Activated CD4-positive, alpha-beta T cell treated with anti-CD3 and anti-CD28 coated beads for 48 hours (primary cell): ENCODE measurements at places on chromosomes 2 and 18.

- DNase-seq = peak; percentile 78
Measured at GRCh38 chr2:105802587-105802986, 57.9 kb downstream of the NCK2 start.

DNA sequence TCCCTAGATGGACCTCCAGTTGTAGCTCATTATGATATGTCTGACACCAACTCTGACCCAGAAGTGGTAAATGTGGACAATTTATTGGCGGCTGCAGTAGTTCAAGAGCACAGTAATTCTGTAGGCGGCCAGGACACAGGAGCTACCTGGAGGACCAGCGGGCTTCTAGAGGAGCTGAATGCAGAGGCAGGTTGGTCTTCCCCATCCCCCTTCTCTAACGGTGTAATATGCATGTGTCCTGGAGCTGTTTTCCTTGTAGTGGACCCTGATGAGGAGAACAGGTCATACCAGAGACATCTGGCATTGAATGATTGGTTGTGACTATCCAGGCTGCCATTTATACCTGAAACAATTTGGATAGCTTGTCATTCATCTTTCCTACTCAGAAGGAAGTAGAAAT, 135.8 kb downstream of the HAUS1 start:
- no peak for DNase-seq

DNA sequence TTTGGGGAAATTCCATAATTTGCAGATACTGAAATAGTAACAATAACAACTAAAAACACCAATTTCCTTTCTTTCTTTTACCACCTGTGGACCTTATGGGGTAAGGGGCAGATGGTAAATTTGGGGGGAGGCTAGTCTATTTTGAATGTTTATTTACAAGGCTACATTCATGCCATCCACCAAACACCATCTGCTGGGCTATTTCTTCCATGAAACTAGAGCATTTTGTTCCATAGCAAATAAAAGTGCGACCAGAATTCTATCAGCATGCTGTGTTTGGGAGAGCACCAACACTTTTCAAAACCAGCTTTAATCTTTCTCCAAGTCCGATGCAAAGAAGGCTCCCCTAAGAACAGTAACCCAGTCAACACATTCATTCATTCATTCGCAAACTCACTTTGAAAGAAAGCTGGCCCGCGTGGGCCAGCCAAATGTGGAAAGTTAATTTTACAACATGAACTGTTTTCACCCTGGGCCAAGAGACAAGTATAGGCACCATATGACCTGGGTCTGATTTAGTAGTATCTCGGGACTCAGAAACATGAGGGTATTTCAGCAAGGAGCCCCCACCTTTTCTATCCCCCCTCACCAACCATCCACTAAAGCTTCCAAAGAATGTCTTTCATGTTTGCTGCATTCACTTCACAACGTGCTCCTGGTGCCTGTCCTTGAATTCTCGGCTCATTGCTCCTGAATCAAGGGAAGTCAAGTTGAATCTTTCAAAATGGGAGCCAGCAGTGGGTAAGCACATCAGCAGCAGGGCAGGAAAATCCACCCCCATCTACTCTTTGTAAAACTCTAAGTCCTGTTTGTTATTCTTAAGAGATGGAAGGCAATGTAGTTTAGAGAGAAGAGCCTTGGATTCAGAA, 210.6 kb downstream of the C1D start:
- no peak for DNase-seq

GRCh38 chr2:216344950-216345300, 27.4 kb downstream of the MARCHF4 start:
- no peak for DNase-seq

- no peak for DNase-seq
Measured at GRCh38 chr2:60926741-60927552, 45.6 kb downstream of the REL start.
